Neural progenitor cell (in vitro differentiated cells): ENCODE measurements at places on chromosomes 11 and 22.

GRCh38 chr11:77749232-77749631 lies 71.3 kb downstream of the RSF1 start:
- no peak for DNase-seq

DNA sequence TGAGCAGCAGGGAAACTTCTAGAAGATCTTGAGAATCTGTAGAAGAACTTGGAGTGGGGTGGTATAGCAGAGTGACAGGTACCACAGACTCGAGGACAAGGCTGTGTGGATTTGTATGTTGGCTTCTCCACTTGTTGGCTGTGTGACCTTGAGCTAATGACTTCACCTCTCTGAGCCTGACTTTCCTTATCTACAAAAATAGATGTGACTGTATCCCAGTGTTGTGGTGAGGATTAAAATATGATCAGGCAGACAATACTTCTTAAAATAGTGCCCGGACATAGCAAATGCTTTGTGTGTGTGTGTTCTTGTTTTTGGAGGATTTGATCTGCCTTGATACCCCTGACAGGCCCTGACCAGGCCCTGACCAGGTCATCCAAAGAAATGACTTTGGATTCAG lies 40.8 kb downstream of the MYO18B start:
- no peak for DNase-seq

DNA sequence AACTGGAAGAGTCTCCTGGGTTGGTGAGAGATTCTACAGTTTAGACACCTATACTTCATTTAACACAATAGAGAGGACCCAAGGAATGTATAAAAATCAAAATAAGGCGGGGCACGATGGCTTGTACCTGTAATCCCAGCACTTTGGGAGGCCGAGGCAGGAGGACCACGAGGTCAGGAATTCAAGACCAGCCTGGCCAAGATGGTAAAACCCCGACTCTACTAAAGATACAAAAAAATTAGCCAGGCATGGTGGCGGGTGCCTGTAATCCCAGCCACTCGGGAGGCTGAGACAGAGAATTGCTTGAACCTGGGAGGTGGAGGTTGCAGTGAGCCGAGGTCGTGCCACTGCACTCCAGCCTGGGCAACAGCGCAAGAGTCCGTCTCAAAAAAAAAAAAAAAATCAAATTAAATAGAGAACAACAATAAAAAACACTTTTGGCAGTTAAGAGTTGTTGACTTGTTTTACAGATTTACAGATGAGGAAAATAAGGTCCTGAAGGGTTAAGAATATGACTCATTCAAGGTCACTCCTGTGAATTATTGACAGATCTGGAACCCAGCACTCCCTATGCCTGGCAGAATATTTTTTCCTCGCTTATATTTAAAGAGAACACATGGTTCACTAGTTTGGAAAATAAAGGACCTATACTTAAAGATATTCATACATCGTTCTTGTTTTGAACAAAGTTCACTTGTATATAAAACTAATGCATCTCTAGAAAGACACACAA lies 5.2 kb downstream of the LGR4 start:
- no peak for DNase-seq

DNA sequence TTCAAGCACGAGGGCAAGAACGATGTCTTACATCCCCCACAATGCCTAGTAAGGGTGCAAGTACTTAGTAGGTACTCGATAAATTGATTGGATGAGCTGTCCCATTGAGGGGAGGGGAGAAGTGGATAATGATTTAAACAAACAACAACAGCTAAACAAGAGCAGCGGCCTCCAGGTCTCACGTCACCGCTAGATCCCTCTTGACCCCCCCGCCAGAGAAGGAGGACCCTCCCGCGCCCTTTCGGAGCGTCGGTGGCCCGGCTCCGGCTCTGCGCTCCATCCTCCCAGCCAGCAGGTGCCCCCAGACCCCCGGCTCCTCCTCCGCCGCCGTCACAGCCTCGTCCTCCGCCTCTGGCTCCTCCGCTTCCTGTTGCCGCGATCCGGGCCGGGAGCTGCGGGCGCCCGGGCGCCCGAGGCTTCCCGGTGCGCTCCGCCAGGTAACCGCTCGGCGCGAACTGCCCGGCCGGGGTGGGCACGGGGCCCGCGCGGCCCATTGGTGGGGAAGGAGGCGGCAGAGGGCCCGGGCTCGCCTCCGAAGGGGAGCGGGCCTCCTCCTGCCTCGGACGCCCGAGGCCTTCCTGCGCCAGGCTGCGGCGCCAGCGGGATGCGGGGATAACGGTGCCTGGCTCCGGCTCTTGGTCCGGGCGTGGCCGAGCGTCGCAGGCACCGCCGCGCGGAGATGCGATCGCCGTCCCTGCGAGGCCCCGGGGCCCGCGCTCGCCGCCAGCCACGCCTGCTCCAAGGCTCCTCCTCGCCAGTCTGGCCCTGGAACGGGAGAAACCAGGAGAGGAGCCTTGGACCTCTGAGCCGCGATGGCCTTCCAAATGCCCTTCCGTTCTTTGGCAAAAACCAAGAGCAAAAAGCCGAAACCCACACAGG lies at the start of gene TLCD5:
Gene TLCD5, plus strand, starts transcription at position 368 of the 879 bp plus-strand sequence. CDS start 2,143 bp downstream, outside the sequence.
- peak; percentile 94 for DNase-seq

DNA sequence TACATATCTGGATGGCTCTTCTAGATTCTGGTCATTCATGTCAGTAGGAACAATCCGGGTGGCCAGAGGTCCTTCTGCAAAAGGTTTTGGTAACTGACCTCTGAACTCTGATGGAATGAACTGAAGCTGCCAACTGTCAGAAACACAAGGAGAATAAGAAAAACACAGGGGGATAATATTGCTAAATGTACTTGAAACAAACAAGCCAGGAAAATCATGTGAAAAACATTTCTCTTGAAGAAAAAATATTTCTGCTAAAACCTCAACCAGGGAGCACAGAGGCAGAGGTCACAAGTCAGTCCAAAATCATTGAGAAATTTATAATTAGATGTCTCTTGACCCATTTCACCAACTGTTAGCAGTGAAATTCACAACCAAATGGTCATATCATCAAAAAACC lies 35.2 kb downstream of the ALG9 start:
- no peak for DNase-seq

- no peak for DNase-seq
Measured at GRCh38 chr11:3170756-3171650, 5.9 kb upstream of the OSBPL5 start.

DNA sequence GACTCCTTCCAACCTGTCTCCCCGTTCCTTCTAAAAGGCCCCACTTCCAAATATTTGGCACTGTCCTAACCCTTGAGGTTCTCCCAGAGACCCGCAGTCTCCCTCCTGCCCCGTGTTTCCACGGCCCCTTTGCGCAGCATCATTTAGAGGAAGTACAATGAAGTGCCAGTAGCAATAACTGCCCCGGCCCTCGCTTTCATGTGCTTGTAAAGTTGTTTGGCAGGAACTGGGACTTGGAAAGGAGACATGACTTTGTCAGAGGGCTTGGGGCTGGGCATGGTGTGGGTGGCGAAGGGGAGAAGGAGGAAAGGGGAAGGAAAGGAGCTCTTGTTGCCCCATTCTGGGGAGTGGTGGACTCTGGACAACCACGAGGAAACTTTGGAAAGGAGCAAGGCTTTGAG lies 2.6 kb downstream of the CD44 start:
- no peak for DNase-seq

- DNase-seq = no peak
Measured at GRCh38 chr22:50608996-50609395, 8.4 kb downstream of the MAPK8IP2 start.
